ENCODE measurements at places on chromosomes 7 and 10. TPM values are rescaled to one million over a fixed set of nuclear protein-coding genes. Genes with fewer than 3 reads are reported as not detected.

DNA sequence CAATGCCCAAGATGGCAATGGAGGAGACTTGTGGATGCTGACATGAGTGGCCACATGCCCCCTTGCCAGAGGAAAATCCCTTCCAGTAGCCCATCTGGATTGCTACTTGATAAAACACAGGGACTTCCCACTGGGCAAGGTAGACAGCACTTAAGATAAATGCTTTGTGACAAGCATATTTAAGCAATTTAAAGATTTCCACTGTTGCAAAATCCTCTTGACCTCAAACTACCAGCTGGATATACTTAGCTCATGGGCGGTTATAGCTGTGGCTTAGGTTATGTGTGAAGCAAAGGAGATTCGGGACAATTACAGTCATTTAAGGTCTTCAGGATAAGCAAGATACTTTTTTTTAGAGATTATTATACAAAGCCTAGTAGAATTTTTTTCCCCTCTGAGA lies 238.1 kb downstream of the BMPER start:
- no peaks in the 10 kb centered on the region for H3K4me1 ChIP-seq
- no peaks in the 10 kb centered on the region for H3K27me3 ChIP-seq
- H3K4me3 ChIP-seq = no peak overlapping the region
- H3K36me3 ChIP-seq = no peaks in the 10 kb centered on the region

- H3K4me1 ChIP-seq = no peaks in the 10 kb centered on the region
- DNase-seq = no peak
Observed at GRCh38 chr7:108124820-108125219, 5.3 kb downstream of the LAMB4 start.

DNA sequence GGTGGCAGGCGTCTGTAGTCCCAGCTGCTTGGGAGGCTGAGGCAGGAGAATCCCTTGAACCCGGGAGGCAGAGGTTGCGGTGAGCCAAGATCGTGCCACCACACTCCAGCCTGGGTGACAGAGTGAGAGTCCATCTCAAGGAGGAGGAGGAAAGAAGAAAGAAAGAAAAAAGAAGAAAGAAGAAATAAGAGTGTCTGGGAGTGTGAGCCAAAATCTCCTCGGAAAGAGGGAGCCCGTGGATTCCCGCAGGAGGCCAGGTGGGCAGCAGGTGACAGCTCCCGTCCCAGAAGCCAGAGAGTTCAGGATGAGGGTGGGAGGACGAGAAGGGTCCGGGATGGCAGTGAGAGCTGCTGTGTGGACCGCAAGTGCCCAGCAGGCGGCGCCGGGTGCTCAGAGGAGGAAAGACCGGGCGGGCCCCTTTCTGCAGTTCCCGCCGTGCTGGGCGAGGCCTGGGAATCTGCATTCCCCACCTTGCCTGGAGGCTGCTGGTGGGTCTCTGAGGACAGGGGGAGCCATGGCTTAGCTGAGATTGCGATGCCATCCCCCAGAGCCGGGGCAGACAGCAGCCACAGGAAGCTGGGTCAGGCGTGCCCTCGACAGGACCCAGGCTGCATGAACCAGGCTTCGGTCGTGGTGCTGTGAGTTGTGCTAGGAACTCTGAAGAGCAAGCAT lies 17.1 kb upstream of the AMZ1 start:
- H3K4me3 ChIP-seq = no peak overlapping the region
- H3K36me3 ChIP-seq = no peaks in the 10 kb centered on the region
- no peak overlapping the region for H3K27ac ChIP-seq

DNA sequence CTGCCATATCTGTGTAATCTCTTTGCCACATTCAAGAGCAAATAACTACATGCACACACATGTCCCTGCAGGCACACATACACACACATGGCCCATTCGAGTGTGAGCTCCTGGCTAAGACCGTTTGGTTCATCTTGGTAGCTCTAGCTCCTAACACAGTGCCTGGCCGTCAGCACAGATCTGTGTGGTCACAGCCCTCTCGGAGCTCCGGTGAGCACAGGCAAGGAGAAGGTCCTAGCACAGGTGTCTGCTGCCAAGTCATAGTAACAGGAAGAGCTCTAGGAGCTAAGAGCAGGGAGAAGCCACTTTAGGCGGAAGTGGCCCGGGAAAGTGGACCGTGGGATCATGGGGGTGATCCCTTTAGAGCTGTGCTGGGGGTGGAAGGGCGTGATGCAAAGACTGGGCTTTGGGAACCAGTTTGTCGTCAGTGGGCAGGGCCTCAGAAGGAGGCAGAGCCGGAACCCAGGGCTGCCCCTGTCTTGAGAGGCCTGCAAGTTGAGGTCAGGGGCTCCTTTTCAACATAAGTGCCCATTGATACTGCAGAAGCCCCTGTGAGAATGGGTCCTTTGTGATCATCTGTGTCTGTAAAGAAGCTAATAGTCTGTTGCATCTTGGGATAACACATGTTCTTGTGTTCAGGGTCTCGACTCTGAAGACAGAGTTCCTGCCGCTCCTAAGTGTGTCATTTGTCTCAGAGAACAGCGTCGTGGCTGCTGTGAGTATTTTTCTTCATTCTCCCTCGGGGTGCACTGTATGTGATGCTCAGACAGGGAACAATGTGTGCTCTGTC lies 16.6 kb upstream of the ARPC1B start:
- H3K4me1 ChIP-seq = peaks cover 3% of the 10 kb centered on the region
- no peak overlapping the region for H3K4me3 ChIP-seq
- no peak overlapping the region for H3K27ac ChIP-seq

- H3K4me1 ChIP-seq = no peaks in the 10 kb centered on the region
- H3K27me3 ChIP-seq = no peaks in the 10 kb centered on the region
- DNase-seq = no peak
- H3K27ac ChIP-seq = no peak overlapping the region
- H3K4me3 ChIP-seq = no peak overlapping the region
Observed at GRCh38 chr10:128964100-128964403, 503.0 kb upstream of the MGMT start.

DNA sequence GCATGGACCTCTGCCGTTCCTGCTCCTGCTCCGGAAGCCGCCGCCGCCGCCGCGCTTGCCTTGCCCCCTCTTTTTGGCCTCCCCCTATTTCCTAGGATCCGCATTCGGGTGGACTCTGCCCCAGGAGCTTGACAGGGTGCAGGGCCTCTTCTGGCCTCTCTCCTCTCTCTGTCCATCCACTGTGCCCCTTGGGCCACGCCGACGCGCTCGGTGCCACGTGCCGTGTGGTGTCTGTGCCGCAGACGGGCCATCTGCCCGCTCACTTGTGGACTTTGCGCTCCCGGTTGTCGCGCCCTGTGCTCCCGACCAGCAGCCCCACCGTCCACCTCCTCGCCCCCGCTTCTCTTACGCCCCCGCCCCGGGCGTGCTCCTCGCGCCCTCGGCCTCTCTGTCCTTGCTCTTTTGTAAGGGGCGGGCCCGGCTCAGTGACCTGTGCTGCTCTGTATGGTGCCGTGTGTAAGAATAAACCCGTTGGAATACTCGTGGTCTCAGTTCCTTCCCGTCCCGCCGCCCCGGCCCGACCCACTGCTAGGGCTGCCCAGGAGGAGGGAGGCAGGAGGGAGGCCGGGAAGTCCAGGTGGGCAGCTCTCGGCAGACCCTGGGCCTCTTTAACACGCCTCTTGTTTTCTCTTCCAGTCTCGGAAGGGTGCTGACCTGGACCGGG lies 37.0 kb downstream of the AGAP3 start:
- H3K27ac ChIP-seq = no peak overlapping the region
- no peak overlapping the region for H3K4me3 ChIP-seq
- no peaks in the 10 kb centered on the region for H3K4me1 ChIP-seq
- DNase-seq = no peak

GRCh38 chr7:14124716-14125115 lies 135.2 kb upstream of the ETV1 start:
- no peak overlapping the region for H3K4me3 ChIP-seq
- DNase-seq = no peak
- no peaks in the 10 kb centered on the region for H3K36me3 ChIP-seq
- H3K4me1 ChIP-seq = no peaks in the 10 kb centered on the region
- H3K27ac ChIP-seq = no peak overlapping the region

- peaks cover 59% of the 10 kb centered on the region for H3K36me3 ChIP-seq
- no peak overlapping the region for H3K27ac ChIP-seq
- DNase-seq = peak; percentile 36
- no peaks in the 10 kb centered on the region for H3K4me1 ChIP-seq
Observed at GRCh38 chr7:44761207-44762161, 12.8 kb downstream of the ZMIZ2 start.

- no peak overlapping the region for H3K4me3 ChIP-seq
- no peaks in the 10 kb centered on the region for H3K36me3 ChIP-seq
- no peaks in the 10 kb centered on the region for H3K4me1 ChIP-seq
- H3K27ac ChIP-seq = no peak overlapping the region
Observed at GRCh38 chr10:86079088-86079487, 287.5 kb downstream of the GRID1 start.

- H3K36me3 ChIP-seq = peaks cover 35% of the 10 kb centered on the region
- H3K4me1 ChIP-seq = no peaks in the 10 kb centered on the region
- H3K27ac ChIP-seq = no peak overlapping the region
- no peak for DNase-seq
- H3K27me3 ChIP-seq = no peaks in the 10 kb centered on the region
Observed at GRCh38 chr7:82348251-82348650, 95.3 kb downstream of the CACNA2D1 start.

- no peak overlapping the region for H3K27ac ChIP-seq
- no peaks in the 10 kb centered on the region for H3K36me3 ChIP-seq
- no peaks in the 10 kb centered on the region for H3K4me1 ChIP-seq
- no peaks in the 10 kb centered on the region for H3K27me3 ChIP-seq
- no peak overlapping the region for H3K4me3 ChIP-seq
Observed at GRCh38 chr10:56927701-56928100, 566.6 kb upstream of the ZWINT start.

GRCh38 chr7:39252916-39253315 lies 275.2 kb downstream of the POU6F2 start:
- H3K4me3 ChIP-seq = no peak overlapping the region
- H3K4me1 ChIP-seq = no peaks in the 10 kb centered on the region
- DNase-seq = no peak
- no peaks in the 10 kb centered on the region for H3K36me3 ChIP-seq
- H3K27me3 ChIP-seq = no peaks in the 10 kb centered on the region

DNA sequence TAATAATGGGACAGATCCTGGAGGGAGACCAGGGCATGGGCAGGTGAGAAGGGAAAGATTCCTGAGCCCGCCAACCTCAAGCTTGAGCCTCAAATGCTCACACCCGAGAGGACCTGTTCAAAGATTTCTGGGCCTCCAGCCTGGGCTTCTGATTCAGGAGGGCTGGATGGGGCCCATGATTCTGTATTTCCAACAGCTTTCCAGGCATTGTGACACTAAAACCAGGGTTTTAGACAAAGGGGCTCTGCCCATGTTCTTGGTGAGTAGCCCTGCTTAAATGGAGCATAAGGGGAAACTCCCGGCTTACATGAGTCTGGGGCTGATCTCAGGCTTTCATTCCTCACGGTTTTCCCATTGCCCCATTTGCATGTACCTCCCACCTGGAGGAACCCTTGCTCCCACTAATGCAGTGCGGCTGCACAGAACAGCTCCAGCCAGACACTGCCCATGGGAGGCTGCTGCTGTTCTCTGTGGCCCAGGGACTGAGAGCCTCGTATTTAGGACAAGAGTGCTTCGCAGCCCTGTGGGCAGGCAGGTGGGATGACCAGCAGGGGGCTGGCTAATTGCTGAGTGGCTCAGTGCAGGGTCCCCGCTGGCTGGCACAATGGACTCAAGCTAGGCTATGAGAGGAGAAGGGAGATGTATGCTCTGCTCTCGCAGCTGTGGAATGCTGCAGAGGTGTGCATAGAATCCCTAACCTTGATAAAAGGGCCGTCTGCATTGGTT lies 135.3 kb upstream of the COBL start:
- H3K27ac ChIP-seq = no peak overlapping the region
- H3K27me3 ChIP-seq = no peaks in the 10 kb centered on the region
- H3K4me1 ChIP-seq = no peaks in the 10 kb centered on the region
- no peak overlapping the region for H3K4me3 ChIP-seq
- DNase-seq = no peak

DNA sequence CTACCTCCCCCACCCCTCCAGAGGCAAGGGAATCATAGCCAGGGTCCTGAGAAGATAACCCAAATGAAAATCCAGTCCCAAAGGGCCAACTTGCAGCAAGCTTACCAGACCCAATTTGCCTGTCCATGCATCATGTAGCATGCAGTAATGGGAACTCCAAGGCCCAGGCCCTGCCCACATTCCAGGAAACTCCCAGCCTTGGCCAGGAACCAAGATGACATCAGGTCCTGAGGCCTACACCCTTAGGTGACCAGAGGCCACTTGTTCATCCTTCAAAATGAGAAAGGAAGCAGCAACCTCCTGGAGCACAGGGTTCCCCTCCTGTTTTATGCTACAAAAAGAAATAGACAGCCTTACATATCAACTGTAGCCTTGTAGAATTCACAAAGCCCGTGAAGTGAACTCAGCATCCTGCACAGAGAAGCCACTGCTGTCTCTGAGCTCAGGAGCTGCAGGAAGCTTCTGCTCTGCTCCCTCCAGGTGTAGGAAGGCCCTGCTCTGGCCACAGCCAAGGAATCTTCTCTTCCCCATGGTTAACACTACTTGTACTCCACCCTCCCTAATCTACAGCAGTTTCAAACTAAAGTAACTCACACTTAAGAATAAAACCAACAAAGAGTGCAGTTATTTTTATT lies 30.3 kb upstream of the GRB10 start:
- no peaks in the 10 kb centered on the region for H3K27me3 ChIP-seq
- H3K4me3 ChIP-seq = no peak overlapping the region
- peaks cover 4% of the 10 kb centered on the region for H3K4me1 ChIP-seq
- DNase-seq = peak; percentile 79
- H3K27ac ChIP-seq = no peak overlapping the region
- H3K36me3 ChIP-seq = no peaks in the 10 kb centered on the region

DNA sequence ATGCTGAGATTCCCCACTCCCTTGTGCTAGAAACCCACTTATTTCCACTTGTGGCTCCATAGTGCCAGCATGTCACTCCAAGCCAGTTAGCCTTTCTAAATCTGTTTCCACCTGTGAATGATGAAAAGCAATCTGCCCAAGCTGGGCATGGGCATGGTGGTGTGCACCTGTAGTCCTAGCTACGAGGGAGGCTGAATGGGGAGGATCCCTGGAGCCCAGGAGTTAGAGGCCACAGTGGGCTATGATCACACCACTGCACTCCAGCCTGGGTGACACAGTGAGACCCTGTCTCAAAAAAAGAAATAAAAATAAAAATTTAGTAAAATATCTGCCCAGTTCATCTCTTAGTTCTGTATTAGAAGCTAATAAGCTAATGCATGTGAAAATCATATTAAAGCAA lies 5.0 kb upstream of the PTF1A start:
- no peak overlapping the region for H3K27ac ChIP-seq
- H3K4me3 ChIP-seq = no peak overlapping the region
- DNase-seq = no peak

CDH23 gene
- total RNA-seq = under 0.01 TPM

AKR1C3 gene
- 238 TPM for total RNA-seq

MMD2 gene
- total RNA-seq = not detected

FAM25G gene
- total RNA-seq = not detected

HGF gene
- 41.3 TPM for total RNA-seq

PURB gene
- 22.8 TPM for total RNA-seq

C7orf57 gene
- total RNA-seq = under 0.01 TPM

SLC26A5 gene
- total RNA-seq = not detected

PAX4 gene
- total RNA-seq = not detected

CYP2C9 gene
- not detected for total RNA-seq

THSD7A gene
- under 0.01 TPM for total RNA-seq

Data from osteoblast (primary cell).